ENCODE measurements at places on chromosomes 12 and 14.

GRCh38 chr12:11797317-11797913 lies 147.9 kb downstream of the ETV6 start:
- peak; percentile 64 for DNase-seq

DNA sequence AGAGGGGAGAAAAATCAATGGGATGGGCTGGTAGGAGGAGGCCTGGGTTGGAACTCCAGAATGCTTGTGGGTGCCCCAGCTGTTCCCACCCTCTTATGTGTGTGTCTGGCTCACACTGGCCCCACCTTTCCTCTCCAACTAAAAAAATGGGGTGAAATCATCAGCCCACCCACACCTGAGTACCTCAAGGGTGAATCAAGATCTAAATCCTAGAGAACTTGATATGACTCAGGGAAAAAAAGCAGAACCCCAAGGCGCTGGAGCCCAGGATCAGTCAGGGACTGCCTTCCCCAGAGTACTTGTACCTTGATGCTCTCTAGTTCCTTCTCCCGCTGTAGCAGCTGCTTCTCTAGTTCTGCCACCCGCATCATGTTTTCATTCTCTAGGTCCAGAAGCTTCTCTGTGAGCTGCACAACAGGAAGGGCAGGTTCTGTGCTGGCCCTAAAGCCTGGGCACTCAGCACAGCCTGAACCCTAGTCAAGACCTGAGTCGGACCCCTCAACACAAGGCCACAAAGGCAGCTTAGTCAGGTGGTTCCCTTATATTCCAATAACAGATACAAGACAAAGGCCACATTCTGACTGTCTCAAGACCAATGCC lies 29.7 kb downstream of the PRPF40B start:
- DNase-seq = no peak

- no peak for DNase-seq
These were observed 17.9 kb downstream of the C12orf43 start for GRCh38 chr12:120998435-120998834.

GRCh38 chr12:107374161-107374840 lies 281.0 kb upstream of the CRY1 start:
- no peak for DNase-seq

DNA sequence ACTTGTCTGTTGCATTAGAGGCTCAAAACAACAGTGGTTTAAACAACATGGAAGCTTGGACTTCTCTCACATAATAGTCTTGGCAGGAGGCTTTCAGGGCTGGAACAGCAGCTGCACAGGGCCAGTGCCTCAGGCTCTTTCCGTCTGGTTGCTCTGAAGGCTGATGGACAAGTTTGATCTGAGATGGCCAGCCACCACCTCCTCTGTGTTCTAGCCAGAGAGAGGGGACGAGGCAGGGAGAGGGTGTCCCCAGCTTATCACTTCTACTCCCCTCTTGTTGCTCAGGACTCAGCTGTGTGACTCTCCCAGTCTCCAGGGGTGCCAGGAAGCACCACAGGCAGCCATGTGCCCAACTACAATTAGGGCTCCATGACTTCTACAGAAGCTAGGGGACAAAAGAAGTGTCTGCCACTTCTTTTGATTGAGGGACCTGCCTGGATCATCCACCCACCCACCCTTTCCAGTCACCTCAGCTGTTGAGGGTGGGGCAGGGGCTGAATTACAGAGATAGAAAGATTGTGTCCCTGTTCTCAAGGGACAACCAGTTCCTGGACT lies 46.6 kb downstream of the SMIM41 start:
- no peak for DNase-seq

DNA sequence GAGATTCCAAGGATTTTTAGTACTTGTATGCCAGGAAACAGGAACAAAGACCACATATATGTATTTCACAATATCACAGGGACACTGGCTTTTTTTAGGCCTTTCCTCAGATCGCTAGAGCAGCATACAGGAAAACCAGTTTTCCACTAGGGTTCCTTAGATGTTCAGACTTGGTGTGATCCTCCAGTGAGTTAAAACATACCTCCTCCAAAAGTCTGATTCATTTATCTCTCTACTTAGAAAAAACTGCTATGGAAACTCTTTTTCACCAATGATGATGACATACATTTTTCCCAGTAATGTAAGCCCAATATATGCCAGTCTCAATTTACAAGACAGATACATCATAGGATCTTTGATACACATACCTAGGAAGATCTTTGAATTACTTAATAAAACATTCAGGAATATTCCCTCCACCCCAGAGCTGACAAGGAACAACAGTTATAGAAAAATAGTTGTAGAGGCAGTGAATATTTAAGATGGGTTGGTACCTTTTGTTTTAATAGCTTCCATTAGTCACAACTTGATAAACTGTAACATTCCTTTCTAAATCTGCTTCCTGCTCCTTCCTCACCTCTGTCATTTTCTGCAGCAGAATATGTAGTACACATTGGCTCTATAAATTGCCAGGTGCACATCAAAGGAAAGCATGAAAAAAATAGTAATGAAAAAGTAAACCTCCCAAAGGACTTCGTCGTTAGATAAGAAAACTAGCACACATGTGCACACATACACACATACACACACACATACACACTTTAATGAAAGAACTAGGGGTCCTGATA lies 27.5 kb downstream of the BCAT1 start:
- peak; percentile 17 for DNase-seq

GRCh38 chr14:99263564-99264330 lies 8.2 kb downstream of the BCL11B start:
- no peak for DNase-seq

DNA sequence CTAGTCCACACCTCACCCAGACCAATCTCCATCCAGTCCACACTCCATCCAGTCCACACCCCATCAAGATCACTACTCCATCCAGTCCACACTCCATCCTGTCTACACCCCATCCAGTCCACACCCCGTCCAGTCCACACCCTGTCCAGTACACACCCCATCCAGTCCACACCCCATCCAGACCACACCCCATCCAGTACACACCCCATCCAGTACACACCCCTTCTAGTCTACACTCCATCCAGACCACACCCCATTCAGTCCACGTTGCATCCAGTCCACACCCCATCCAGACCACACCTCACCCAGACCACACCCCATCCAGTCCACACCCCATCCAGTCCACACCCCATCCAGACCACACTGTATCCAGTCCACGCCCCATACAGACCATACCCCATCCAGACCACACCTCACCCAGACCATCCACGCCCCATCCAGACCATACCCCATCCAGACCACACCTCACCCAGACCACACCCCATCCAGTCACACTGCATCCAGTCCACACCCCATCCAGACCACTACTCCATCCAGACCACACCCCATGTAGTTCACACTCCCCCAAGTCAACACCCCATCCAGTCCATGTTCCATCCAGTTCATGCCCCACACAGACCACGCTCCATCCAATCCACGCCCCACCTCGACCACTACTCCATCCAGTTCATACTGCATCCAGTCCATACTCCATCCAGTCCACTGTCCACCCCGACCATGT lies 116.6 kb upstream of the RTL1 start:
- DNase-seq = no peak

DNA sequence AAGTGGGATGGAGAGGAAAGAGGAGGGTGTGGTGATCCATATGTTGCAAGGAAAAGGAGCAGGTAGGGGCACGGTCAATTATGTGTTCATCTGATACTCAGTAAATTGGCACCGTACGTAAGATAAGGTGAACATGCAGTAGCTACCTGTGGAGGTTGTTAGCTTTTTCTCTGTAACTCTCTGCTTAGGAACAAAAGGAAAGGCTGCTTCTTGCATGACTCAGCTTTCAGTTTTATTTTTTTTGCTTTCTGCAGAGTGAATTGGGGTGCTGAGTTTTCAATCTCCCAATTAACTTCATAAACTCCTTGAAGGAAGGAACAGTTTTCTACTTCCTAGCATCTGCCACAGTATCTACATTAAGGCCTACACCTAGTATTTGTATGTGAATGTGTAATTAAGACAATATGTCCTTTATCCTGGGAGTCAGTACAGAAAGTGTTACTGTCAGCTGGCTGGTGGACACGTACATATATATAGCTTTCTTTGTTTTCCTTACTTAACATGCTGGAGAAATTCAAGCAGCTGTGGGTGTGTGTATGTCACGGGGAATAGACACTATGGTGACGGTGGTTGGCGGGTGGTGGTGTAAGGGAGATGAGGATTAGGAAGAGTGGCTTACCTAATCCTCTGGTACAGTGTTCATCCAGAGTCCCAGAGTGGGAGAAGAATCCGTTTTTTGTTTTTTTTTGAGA lies 40.1 kb upstream of the WNK1 start:
- DNase-seq = no peak

DNA sequence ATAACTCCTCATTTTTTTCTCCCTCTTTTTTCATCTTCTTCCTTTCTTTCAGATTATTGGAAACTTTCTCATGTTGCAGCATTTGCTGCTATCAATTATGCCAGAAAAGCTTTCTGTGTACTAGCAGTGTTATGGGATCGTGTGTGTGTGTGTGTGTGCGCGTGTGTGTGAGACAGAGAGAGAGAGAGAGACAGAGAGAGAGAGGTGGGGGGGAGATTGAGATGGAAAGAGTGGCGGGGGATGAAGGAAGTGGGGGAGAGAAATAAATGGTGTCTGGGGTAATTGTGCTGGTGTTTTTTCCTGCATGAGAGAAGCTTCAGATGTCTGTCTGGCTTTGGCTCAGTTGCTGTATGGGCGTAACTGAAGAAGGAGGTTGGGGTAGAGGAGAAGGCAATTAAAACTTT lies 268.9 kb downstream of the RAD51B start:
- no peak for DNase-seq

- DNase-seq = no peak
These were observed 21.1 kb upstream of the LRTM2 start for GRCh38 chr12:1799051-1799881.

Measured in AG08395 (cell line).